Caki2 (cell line): ENCODE measurements at places on chromosomes 4 and X. TPM values are rescaled to one million over a fixed set of nuclear protein-coding genes. Genes with fewer than 3 reads are reported as not detected.

DNA sequence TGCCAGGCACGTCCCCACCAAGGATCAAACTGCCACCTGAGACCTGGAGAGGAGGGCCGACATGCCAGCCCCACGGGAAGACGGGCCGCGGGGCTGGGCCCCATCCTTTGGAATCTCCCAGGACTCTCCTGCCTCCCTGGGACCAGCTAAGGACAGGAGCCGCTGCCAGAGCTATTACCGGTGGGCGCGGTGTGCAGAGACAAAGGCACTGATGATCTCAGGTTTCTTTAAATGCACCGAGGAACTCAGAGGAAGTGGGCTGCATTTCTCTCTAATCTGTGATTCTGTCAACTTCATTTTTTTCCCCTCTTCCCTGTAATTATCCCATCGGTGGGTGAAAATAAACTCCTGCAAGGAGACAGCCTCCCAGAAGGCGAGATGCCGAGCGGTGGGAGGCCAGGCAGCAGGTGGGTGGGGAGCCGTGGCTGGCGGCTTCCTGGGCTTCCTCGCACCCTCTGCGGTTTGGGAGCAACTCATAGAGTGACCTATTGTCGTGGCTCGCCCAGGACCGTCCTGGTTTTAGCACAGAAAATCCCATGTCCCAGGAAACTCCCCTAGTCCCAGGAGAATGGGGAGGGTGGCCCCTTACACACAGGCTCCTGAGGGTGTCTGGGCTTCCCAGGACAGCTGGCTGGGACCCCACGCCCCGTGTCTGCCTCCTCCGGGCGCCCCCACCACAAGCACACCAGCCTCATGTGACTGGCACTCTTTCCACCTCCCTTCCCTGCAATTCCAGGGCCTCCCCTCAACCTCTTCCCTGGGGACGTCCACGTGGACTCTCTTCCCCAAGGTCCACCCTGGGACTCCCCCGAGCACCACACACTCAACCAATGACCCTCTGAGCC is 62.3 kb upstream of the ADRA2C start:
- DNase-seq: no peak

The MAN2B2 gene
- total RNA-seq: 3.2 and 8.3 TPM in 2 replicates

DNA sequence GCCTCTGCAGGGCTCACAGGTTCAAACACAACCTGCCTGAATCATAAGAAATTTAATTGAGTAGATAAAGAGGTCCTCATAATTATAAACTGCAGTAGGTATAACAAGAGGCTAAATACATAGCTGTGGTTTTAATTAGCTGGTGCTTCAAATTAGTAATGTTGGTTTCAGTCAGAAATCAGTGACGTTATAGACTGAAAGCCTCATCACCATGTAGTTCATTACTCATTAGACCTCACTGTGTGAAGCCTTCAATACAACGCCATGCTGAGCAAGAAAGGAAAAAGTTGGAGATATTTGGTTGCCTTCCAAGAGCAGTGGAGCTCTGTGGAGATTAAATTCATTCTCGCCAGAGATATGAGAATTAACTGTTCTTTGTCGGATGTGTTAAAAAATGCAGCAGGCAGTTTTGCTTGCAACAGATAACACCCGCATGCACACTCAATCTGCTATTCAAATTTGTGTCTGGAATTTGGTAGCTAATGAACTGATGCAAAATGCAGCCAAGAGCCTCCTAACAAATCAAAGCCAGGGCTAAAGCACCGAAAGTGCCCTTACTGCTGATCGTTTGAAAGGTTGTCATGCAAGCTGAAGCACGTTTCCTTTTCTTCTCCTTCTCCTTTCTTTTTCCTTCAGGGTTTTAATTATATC is 148.9 kb downstream of the AFF2 start:
- DNase-seq: no peak

The AMELX gene
- total RNA-seq: not detected in 2 replicates

DNA sequence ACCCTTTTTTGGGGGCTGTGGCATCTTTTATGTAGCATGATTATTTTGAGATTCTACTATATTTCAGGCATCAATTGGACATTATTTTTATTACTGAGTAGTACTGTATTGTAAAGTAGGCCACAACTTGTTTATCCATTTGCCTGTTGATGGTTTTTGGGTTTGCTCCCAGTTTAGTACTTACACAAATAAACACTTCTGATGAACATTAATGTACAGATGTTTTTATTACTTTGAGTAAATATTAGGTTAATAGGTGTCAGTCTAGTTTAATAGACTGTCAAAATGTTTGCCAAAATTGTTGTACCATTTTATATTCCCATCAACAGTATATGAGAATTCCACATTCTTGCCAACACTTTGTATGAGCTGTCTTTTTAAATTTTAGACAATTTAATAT is 214.9 kb upstream of the MAD2L1 start:
- no peak for DNase-seq

- no peak for DNase-seq
These were observed 687.4 kb upstream of the HS3ST1 start for GRCh38 chr4:12116009-12116552.

DNA sequence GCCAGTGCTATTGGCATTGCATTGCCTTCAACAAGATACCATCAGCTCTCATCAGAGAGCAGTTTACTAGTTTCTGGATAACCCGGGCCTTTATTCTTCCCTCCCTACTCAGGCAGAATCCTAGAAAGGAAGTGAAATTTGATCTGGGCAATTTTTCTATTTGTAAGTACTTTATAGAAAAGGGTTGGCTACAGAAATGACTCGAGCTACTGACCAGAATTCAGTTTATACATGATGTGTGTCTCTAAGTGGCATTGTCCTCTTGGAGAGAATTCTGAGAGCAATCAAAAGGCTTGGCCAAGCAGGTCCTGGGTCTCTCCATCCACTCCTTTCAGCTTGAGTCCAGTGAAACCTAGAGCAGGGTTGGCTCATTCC is 192.7 kb upstream of the LEF1 start:
- DNase-seq: no peak

DNA sequence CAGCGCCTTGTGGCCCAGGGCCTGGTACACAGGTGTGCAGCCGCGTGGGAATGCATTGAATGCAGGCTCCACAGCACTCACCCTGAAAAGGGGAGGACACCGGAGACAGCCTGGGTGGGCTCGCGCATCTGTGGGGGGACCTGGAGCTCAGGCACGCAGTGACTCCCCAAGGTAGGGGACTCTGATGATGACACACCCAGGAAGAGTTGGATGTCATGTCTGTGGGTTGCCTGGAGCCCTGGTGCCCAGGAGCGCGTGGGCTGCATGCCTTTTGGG is 32.7 kb upstream of the HTRA3 start:
- no peak for DNase-seq

- no peak for DNase-seq
These were observed 1.6 kb downstream of the SCARB2 start for GRCh38 chr4:76211769-76212708.

GRCh38 chr4:129641179-129641578 is 545.2 kb downstream of the C4orf33 start:
- peak; percentile 27 for DNase-seq

The HSFX2 gene
- not detected in 2 replicates for total RNA-seq

- no peak for DNase-seq
These were observed 28.0 kb downstream of the JAKMIP1 start for GRCh38 chr4:6172093-6172926.

The VSIG4 gene
- not detected in 2 replicates for total RNA-seq

DNA sequence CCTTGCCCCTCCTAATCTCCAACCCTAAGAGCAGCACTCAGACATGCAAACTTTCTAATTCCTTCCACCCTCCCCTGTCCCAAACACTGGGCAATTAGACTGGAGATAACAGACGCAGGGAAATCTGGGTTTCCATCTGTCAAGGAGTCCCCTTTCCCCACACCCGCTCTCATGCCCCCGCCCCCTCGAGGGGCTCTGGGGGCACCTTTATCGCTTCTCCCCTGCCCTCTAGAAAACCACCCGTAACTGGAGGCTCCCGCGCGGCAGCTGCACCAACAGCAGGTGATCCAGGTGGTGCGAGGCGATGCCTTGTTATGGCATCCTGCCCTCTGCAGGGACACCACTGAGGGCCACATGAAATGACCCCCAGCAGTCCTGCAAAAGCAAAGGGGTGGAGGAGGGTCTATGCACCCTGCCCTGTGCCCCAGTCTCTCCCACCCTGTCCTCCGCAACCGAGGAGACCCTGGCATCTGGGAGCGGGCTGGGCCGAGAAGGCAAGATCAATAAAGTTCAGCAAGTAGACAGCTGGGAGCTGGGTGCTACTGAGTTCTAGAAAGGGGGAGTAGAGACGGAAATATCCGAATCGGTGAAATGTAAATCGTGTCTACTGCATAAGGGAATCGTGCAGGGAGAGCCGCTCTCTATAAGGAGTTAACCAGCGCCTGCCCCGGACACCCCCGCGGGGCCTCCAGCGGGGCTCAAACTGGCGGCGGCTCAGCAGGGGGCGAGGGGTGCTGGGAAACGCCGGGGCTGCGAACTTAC is 1.6 kb downstream of the KCTD8 start:
- DNase-seq: no peak

- DNase-seq: no peak
These were observed 20.4 kb upstream of the SCD5 start for GRCh38 chr4:82818664-82819662.

DNA sequence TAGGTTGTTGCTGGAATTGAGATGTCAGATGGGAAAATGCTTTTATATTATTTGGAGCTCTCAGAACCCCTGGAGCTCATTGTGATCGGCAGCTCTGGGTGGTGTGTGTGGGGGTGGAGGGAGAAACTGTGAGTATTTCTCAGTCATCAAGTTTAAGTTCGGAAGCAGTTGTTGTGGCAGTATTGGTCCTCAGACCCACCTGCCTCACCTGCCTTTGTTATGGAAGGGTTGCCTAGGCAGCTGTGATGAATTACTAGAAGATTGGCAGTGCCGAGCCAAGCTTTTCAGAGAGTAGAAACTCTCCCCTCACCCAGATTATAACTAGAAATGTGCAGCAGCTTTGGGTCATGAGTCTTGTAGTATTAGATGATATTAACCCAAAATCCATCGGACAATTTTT is 9.5 kb downstream of the IGSF1 start:
- no peak for DNase-seq

DNA sequence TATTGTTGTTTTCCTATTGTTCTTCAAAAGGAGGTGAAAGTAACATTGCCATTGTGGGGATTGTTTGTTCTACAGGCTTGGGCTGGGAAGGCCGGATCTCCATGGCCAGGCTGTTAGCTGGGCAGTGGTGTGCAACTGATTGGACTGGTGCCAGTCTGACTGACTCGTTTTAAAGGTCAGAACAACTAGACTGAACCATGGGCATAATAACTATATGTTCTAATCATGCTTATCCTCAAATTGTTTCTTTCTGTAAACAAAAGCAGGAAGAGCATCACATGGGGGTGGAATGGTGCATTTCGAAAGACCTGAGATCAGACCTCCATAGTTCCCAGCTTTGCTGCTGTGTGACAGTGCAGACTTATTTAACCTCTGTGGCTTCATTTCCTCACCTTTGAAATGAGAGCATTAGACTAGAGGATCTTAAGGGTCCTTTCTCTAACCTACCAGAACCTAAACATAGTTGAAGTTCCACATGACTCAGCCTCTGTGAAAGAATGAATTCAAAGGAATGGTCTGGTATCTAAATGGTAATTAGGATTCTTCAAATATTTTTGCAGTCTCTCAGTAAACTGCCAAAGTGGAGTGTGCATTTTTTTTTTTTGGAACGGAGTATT is 66.7 kb upstream of the PGRMC2 start:
- DNase-seq: peak; percentile 97

GRCh38 chr4:95545546-95545945 is 3.2 kb downstream of the UNC5C start:
- DNase-seq: no peak

- DNase-seq: no peak
These were observed 3.9 kb downstream of the SPCS3 start for GRCh38 chr4:176323511-176324160.
